ENCODE measurements at places on chromosomes 2 and 18. TPM values are rescaled to one million over a fixed set of nuclear protein-coding genes. Genes with fewer than 3 reads are reported as not detected.

IL36G gene
- not detected for total RNA-seq

CAVIN2 gene
- 2.9 TPM for total RNA-seq

MZT2B gene
- total RNA-seq: 224 TPM

TCF7L1 gene
- total RNA-seq: 27.4 TPM

AMER3 gene
- 10.9 TPM for total RNA-seq

RNF25 gene
- 30.5 TPM for total RNA-seq

SNED1 gene
- 9.7 TPM for total RNA-seq

C2orf78 gene
- not detected for total RNA-seq

GRCh38 chr2:208781166-208781565, 374.6 kb downstream of the PTH2R start:
- DNase-seq: no peak

DNA sequence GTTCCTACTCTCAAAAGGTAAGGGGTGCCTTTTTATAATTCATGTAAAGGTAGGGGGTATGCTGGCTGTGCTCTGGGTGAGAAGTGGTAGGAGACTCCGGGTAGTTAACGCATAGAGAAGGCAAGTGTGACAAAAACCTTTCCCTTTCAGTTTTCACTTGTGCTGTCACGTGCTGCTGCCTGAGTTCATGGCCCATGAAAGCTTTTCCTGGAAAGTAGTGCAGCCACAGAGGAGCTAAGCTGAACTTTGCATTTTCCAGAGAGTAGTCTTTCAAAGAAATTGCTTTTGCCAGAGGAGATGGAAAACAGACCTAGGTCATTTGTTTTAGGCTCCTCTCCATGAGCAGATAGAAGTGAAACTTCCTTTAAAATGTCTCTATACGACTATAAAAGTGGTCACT, 44.7 kb downstream of the THSD7B start:
- no peak for DNase-seq

DNA sequence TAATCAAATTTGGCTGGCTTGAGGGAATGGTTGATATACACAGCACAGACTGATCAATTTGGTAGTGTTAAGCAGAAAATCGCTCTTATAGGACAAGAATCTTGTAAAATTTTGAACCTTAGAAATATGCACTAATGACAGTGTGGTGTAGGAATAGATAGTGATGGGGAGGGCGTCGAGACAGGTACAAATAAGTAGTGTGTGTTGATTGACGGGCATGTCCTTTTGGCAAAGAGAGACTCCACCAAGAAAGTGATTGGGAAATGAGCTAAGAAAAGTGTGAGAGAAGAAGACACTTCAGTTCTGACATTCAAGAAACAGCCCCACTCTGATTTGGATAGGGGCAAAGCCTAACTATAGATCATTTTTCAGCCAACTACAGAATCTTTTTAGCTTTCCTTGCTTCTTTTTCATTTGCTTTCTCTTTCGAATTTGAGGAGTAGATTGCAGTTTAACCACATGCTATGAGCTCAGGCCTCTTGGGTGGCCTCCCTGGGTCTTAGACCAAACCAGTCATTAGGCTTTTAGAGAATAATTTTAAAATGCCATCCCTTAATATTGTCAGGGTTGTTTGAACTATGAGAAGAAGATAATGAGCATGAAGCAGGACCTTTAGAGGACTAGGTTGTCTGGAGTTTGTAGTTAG, 127.1 kb downstream of the CERS6 start:
- no peak for DNase-seq

GRCh38 chr18:45839414-45840395, 14.2 kb downstream of the SIGLEC15 start:
- no peak for DNase-seq

GRCh38 chr18:47215554-47216138, 35.8 kb downstream of the SKOR2 start:
- DNase-seq: no peak

DNA sequence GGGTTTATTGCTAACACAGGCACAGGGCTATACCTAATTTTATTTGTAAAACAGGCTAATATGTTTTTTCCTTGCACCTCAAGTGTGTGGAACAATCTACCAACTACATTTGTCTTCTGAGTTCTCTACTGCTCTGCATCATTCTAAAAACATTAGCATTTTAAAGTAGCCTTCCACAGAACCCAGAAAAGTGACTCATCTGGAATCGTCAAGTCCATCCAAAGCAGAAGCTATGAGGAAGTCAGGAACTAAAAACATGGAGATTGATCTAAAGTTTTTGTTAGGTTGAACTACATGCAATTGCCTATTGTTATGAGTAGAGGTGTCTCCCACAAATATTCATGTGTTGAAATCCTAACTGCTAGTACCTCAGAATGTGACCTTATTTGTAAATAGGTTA, 70.9 kb downstream of the SUCLG1 start:
- no peak for DNase-seq

DNA sequence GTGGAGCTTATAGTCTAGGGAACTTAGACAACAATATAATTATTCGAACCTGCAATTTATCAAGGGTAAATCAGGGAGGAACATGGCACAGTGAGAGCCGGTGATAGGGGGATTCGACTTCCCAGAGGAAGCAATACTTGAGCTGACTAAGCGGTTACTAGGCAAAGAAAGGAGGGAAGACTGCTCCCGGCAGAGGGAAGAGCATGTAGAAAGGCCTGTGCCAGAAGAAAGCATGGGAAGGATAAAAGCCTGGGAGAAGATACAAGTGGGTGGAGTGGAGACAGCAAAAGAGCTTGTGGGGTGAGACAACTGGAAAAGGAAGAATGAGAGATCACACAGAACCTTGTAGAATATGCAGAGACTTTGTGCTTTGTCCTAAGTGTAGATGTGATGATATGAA, 93.3 kb downstream of the MARCHF4 start:
- no peak for DNase-seq

DNA sequence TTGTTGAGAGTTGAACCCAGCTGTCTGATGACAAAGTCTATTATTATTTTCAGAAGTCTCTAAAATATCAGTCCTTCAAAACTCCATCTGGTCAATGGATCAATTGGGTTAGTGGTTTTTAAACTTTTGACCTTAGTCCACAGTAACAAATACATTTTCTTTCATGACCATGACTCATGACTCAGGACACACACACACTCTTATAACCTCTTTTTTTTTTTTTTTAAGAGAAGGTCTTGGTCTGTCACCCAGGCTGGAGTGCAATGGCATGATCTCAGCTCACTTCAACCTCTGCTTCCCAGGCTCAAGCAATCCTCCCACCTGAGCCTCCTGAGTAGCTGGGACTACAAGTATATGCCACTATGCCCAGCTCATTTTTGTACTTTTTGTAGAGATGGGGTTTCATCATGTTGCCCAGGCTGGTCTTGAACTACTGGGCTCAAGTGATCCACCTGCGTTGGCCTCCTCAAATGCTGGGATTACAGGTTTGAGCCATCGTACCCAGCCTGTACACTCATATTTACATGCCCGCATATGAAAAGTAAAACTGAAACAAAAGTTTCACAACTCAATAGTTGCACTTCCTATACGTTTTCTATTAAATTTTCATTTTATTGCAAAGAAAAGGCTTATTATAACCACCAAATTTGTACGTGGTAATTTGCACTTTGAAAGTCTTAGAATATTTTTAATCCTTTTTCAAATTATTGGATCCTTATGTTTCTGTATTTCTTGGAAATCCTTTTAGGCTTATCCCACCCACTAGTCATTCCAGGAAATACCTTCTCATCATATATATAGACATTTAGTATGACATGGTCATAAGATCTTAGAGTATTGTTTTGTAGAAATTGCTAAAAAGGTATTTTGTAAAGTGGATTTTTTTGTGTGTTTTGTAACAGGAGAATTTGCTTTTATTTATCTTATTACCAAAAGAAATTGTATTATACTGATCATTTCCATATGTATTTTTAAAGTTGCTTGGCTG, 199.0 kb downstream of the LPIN1 start:
- no peak for DNase-seq

DNA sequence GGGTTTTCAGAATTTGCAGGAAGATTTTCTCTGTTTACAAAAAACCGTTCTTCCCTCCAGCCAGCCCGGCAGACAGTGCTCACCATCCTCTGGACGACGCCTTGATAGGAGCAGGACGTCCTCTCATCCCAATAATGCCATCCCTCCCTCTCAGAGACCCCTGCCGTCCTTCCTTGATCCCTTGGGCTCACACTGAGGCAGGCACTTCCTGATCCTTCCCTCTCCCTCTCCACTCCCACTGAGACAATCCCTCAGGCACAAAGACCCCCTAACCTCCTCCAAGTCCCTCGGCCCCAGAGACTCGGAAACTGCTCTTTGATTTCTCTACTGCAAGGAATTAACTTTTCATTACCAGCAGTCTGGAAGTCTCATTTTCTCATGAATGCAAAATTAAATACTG, 42.5 kb downstream of the PAX3 start:
- DNase-seq: no peak

GRCh38 chr18:22639026-22639463, 221.3 kb upstream of the CTAGE1 start:
- DNase-seq: no peak

- DNase-seq: no peak
These were observed 1278.4 kb upstream of the PIK3C3 start for GRCh38 chr18:40676668-40677067.

DNA sequence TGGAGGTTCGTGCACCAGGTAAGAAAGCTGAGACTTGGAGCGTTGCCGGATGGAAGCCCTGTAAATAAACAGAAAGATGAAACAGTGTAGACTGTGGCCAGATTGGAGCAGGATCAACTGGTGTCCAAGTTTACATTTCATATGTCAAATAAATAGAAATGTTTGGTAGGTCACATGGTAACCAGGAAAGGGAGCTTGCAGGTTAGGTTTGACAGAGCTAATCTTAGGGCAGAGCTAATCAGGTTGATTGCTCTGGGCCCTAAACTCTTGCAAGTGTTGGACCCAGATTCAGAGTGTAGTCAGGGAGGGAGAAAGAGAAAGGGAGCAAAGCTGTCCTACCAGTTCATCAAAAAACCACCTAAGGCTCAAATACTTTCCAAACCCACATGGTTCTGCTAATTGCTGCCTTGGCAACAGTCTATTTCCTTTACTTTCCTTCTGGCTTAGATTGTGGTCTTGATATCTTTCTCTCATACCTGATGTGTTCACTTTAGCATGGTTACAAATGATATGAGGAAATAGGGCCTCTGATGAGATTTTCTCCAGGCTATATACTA, 63.2 kb downstream of the G6PC2 start:
- DNase-seq: no peak

DNA sequence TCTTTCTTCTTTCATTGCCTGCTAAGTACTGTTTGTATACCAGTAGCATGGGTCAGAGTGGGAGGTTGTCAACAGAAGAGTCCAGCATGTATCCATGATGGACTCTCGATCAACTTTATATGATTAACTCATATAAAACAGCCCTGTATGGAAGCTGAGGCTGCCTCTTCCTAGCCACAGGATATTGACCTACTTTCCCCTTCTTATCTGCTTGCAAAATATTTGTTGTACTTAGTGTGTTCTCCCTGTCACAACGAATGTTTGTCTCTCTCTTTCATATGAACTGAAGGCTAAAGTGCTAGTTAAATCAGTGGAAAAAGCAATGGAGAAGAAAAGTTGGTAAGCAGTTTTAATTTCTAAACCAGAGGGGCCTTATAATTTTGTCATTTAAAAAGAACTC, 17.8 kb downstream of the MYO1B start:
- DNase-seq: no peak

DNA sequence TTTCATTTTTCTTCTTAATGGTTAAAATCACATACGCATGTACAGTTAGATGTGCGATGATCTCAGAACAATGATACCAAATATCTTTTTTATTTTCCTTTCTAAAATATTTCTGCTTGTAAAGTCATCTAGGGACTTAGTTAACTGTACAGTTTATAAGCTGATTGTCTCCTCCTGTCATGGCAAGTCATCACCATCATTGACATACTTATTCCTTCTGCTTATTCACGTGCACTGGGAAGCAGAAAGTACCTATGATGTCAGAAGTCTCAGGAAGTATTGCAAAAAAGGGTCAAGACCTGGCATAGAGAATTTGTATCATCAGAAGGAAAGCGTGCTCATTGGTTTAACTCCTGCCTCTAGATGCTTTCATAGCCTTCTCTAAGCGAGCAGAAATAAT, 154.2 kb downstream of the DSC3 start:
- DNase-seq: no peak

- DNase-seq: no peak
These were observed 208.1 kb downstream of the NCKAP5 start for GRCh38 chr2:133360190-133360589.

GRCh38 chr2:214995926-214996670, 142.3 kb downstream of the ABCA12 start:
- no peak for DNase-seq

DNA sequence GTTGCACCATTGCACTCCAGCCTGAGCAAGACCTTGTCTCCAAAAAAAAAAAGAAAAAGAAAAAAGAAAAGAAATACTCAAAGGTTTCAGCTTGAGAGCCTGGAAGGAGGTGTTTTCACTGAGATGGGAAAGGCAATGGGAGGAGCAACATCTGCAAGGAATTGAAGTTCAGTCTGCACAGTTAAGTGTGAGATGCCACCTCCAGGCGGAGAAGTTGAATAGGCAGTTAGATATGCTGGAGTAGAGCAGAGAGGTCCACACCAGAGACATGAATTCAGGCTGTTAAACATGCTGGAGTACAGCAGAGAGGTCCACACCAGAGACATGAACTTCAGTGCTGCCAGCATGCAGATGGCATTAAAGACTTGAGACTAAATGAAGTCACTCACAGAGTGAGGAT, 41.4 kb upstream of the DTNB start:
- no peak for DNase-seq

DNA sequence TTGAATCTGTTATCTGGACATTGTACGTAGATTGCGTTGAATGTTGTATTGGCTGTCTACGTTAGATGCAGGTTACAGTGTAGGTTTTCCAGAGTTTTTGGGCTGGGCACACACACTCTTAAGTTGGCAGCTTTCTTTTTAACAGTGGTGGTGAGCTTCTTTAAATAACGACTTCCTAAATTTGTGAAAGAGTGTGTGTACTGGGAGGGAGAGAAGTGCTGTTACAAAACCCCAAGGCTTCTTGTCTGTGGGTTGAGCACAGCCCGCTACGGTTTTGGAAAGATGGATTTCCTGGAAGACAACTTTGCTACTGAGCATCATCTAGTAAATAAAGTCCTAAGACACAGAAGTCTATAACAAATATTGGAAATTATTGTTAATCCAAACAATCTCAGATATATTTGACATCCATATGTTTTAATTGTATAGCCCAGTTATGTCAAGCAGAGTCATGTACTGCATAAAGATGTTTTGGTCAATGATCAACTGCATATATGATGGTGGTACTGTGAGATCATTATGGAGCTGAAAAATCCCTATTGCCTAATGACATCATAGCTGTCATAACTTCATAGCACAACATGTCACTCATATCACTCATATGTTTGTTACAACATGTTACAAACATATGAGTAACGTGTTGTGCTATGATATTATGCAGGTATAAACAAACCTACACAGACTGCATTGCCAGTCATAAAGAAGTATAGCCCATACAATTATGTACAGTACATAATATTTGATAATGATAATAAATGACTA, 7.9 kb upstream of the THUMPD2 start:
- no peak for DNase-seq

All from type B pancreatic cell (in vitro differentiated cells).